ENCODE measurements at places on chromosomes 13 and 19. TPM values are rescaled to one million over a fixed set of nuclear protein-coding genes. Genes with fewer than 3 reads are reported as not detected.

DNA sequence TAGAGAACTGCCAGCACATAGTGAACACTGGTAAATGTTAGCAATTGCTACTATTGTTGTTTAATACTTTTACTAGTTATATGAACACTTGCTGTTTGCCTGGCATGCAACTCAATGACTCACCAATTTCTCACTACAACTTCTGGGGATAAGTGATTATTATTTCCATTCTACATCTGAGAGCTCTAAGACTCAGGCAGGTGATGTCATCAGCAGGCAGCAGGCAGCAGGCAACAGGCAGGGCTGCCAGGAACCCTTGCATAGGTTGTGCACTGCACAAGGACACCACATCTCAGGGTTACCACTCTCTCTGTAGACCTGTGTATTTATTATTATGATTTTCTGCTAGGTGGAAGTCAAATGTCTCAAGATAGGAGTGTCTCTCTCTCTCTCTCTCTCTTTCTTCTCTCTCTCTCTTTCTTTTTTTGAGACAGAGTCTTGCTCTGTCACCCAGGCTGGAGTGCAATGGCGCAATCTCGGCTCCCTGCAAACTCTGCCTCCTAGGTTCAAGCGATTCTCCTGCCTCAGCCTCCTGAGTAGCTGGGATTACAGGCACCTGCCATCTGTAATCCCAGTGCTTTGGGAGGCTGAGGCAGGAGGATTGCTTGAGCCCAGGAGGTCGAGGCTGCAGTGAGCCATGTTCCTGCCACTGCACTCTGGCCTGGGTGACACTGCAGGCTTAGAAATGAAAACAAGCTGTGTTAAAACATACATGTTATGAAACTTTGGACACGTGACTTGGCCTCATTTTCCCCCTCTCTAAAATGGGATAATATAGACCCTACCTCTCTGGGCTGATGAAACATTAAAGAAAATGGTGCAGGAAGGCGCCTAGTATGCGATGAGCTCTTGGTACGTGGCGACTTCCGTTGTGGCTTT lies 22.7 kb downstream of the HPN start:
- H3K4me1 ChIP-seq: peaks cover 11% of the 10 kb centered on the region
- DNase-seq: peak; percentile 28
- H3K27me3 ChIP-seq: no peaks in the 10 kb centered on the region
- no peak overlapping the region for H3K4me3 ChIP-seq
- no peaks in the 10 kb centered on the region for H3K36me3 ChIP-seq

DNA sequence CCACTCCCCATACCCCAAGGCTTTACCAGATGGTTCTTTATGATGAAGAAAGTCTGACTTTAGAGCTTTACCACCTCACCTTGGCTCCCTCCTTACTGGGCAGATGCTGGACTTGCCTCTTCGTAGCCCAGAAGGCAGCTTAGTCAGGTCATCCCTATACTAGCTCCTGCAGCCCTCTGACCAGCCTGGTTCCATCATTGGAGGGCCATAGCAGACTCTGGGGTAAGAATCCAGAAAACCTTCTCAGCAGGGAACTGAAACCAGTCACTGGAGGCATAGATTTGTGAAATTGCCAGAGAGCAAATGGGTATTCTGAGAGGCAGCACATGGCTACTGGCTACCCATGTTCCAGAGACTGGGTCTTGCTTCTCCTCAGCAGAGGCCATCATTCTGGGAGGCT lies 21.8 kb upstream of the ZNF492 start:
- H3K36me3 ChIP-seq: no peaks in the 10 kb centered on the region
- no peak overlapping the region for H3K4me3 ChIP-seq
- no peaks in the 10 kb centered on the region for H3K4me1 ChIP-seq
- no peak for DNase-seq
- H3K27me3 ChIP-seq: peaks cover 23% of the 10 kb centered on the region
- H3K27ac ChIP-seq: no peak overlapping the region

- H3K27me3 ChIP-seq: no peaks in the 10 kb centered on the region
- no peak for DNase-seq
- no peak overlapping the region for H3K27ac ChIP-seq
- H3K36me3 ChIP-seq: no peaks in the 10 kb centered on the region
Measured at GRCh38 chr19:29745253-29745652, 30.2 kb upstream of the C19orf12 start.

DNA sequence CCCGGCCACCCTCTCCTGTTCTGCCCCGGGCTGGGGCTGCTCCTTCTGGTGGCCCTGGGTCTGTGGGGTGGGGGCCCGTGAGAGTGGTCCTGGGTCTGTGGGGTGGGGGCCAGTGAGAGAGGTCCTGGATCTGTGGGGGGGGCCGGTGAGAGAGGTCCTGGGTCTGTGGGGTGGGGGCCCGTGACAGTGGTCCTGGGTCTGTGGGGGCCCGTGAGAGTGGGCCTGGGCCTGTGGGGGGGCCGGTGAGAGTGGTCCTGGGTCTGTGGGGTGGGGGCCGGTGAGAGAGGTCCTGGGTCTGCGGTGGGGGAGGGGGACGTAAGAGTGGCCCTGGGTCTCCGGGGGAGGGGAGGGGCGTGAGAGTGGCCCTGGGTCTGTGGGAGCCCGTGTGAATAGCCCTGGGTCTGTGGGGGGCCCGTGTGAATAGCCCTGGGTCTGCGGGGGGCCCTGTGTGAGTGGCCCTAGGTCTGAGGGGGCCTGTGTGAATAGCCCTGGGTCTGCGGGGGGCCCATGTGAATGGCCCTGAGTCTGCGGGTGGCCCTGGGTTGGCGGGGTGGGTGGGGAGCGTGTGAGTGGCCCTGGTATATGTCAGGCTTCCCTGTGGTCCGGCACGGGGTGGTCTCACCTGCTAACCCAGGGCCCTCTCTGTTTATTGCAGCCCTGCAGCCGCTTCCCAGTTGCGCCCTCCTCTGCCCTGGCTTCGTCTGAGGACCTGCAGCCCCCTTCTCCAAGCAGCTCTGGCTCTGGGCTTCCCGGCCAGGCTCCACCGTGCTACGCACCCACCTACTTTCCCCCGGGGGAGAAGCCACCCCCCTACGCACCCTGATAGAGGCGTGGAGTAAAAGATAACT lies 52.3 kb downstream of the TMEM255B start:
- H3K4me3 ChIP-seq: no peak overlapping the region
- peaks cover 8% of the 10 kb centered on the region for H3K4me1 ChIP-seq
- H3K27me3 ChIP-seq: no peaks in the 10 kb centered on the region
- no peak overlapping the region for H3K27ac ChIP-seq
- H3K36me3 ChIP-seq: peaks cover 9% of the 10 kb centered on the region

DNA sequence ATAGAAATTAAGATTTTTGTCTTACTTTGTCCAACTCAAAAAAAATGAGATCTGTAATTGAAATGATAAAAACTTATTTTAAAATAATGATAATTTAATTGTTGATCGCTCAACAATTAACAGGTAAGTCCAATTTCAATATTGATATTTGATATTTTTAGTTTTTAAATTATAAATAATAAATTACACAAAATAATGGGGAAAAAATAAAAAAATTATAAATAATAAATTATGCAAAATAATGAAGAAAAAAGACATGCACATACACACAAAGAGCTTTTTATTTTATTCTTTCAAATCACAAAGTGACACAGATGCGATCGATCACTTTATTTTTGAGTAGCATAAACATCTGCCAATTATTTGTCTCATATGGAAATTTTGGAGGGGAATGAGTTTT lies 40.8 kb downstream of the KCTD12 start:
- no peak overlapping the region for H3K27ac ChIP-seq
- no peaks in the 10 kb centered on the region for H3K36me3 ChIP-seq
- H3K27me3 ChIP-seq: peaks cover 3% of the 10 kb centered on the region
- no peak for DNase-seq
- H3K4me1 ChIP-seq: no peaks in the 10 kb centered on the region

GRCh38 chr13:69882451-69882850 lies 225.2 kb upstream of the ATXN8OS start:
- H3K4me3 ChIP-seq: no peak overlapping the region
- no peaks in the 10 kb centered on the region for H3K27me3 ChIP-seq
- no peak for DNase-seq
- no peak overlapping the region for H3K27ac ChIP-seq
- no peaks in the 10 kb centered on the region for H3K36me3 ChIP-seq

- H3K4me1 ChIP-seq: no peaks in the 10 kb centered on the region
- no peak for DNase-seq
- H3K27me3 ChIP-seq: no peaks in the 10 kb centered on the region
Measured at GRCh38 chr13:37369616-37370015, 229.0 kb downstream of the POSTN start.

GRCh38 chr19:49340069-49340864 lies 5.1 kb downstream of the CD37 start:
- H3K27ac ChIP-seq: peak overlapping the region; percentile 59
- DNase-seq: no peak
- no peaks in the 10 kb centered on the region for H3K27me3 ChIP-seq

DNA sequence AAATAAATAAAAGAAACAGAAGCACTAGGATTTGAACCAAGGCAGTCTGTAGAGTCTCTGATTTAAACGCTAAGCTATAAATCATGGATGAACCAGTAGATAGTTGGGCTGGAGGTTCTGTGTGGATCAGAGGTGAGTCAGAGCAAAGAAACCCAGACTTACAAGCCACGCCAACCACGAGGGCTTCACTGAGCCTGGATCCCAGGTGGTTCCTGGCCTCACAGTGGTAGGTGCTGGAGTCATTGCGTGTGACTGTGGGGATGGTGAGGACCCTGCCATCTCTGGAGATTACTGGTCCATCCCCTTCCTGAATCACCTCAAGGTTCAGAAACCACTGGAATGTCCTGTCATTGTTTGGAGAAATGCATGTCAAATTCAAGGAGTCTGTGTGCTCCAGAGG lies 19.3 kb upstream of the CEACAM20 start:
- peaks cover 5% of the 10 kb centered on the region for H3K4me1 ChIP-seq
- peaks cover 2% of the 10 kb centered on the region for H3K36me3 ChIP-seq
- H3K4me3 ChIP-seq: no peak overlapping the region
- peaks cover 13% of the 10 kb centered on the region for H3K27me3 ChIP-seq

Gene KCNN4
- 41.5 TPM for total RNA-seq

Gene IGFL1
- total RNA-seq: not detected

Gene FCER2
- total RNA-seq: 1.7 TPM

Gene PLK5
- not detected for total RNA-seq

Data from activated naive CD8-positive, alpha-beta T cell treated with anti-CD3 and anti-CD28 coated beads for 36 hours (primary cell).